Left ventricle myocardium superior (tissue), 1 donor: ENCODE measurements at places on chromosomes 2 and 18.

- no peak for DNase-seq
Measured at GRCh38 chr2:220980966-220981675, 591.0 kb downstream of the EPHA4 start.

- DNase-seq: no peak
Measured at GRCh38 chr2:44926957-44927356, 14.5 kb upstream of the SIX3 start.

DNA sequence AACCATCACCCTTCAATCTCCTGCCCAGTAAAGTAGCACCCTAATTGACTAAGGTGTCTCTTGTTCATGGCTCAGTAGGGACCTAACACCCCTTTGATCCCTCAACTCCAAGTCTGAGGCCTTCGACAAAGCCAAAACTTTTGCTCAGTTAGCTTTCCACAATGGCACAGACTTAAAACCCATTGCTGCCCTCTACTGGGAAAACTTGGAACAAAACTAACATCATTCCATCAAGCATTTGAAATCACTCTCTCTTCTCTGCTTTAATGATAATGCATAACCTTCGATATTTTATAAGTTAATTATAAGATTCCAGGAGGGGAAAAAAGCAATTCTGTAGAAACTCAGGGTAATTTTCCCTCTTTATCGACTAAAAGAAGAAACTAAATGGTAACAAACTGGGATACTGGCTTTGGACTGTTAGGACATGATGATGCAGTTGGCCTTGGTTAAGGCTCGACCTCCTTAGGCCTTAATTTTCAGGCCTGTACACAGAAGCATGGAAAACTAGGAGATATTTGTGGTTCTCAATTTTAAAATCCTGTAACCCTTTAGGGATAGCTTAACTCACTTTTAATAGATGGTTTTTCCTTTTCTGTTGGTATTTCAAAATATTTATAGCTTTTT lies 127.8 kb downstream of the STK39 start:
- DNase-seq: no peak

DNA sequence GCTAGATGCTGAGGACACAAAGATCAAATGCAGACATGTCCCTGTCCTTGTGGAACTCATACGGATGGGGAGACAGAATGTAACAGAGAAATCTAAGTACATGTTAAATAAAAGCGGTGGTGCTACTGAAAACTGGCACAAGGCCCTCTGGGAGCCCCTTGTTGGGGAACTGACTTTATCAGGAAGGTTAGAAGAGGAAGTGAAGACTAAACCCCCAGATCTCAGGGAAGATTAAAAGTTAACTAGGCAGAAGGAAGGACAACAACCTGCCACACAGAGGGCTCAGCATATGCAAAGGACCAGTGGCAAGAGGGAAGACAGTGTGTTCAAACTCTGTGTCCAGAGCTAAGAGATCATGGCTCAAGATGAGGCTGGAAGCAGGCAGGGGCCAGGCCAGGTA lies 4.8 kb downstream of the CACNB4 start:
- DNase-seq: no peak

- DNase-seq: no peak
Measured at GRCh38 chr2:230676546-230676945, 36.1 kb upstream of the CAB39 start.

DNA sequence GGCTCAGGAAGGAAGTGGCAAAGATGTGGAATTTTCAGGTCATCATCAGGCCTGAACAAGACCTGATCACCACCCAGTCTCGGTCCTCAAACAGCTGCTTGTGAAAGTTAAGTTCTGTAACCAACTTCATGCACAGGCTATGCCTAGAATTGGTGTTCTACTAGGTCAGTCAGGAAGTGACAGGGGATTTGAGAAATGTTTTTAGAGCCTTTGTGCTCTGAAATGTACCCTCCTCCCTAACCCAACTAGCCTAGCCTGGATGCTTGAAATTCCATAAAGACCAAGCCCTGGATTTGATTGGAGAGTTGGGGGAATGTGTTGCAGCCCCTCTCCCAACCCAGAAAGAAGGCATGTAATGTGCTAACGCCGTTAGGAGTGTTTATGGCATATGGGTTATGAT lies 63.3 kb downstream of the TGOLN2 start:
- DNase-seq: no peak

DNA sequence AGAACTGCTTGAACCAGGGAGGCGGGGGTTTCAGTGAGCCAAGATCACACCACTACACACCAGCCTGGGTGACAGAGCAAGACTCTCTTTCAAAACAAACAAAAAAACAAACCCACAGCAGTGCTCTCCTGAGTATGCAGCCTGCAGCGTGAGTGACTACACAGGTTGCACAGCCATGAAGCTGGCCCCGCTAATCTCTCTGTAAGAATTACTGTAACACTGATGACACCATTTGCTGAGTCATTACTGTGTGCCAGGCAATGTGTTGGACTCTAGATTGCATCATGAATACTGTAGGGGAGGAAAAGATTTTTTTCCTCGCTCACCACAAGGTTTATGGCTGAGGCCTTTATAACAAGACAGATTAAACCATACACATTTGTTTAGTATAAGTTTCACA lies 118.6 kb upstream of the ATP8B1 start:
- DNase-seq: no peak

DNA sequence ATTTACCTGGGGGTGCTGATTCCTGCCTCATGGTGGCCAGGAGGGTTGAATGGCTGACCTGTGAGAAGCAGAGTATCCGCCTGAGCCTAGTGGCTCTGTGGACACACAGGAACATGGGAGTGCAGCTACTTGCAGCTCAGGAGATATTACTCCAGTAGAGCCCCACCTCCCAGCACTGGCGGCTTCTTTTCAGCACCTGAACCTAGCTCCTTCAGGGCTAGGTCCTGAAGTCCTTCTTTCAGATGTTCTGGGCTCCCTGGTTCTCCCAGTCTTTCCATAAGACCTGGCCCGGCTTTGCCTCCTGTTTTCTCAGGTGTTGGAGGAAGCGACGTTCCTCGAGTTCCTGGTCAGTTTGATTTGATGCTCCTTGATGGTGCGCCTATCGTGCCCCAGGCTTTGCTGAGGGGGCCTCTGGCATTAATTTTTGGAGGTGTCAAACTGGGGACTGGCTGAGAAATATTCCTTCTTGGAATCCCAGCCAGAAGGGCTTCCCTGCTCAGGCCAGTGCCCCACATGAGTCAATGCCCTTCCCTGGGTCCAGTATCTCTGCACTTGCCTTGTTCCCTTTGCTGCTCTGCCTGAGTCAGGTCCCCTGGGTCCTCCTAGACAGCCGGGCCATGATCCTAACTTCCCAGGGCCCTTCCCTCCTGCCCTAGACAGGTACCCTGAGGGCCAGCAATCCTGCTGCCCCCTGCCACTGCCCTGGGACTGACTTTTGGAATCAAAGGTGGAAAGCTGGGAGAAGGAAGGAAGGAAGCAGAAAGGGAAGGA lies 110.7 kb upstream of the HAAO start:
- no peak for DNase-seq

- DNase-seq: no peak
Measured at GRCh38 chr2:65055422-65056214, 598 bp upstream of the CEP68 start.

DNA sequence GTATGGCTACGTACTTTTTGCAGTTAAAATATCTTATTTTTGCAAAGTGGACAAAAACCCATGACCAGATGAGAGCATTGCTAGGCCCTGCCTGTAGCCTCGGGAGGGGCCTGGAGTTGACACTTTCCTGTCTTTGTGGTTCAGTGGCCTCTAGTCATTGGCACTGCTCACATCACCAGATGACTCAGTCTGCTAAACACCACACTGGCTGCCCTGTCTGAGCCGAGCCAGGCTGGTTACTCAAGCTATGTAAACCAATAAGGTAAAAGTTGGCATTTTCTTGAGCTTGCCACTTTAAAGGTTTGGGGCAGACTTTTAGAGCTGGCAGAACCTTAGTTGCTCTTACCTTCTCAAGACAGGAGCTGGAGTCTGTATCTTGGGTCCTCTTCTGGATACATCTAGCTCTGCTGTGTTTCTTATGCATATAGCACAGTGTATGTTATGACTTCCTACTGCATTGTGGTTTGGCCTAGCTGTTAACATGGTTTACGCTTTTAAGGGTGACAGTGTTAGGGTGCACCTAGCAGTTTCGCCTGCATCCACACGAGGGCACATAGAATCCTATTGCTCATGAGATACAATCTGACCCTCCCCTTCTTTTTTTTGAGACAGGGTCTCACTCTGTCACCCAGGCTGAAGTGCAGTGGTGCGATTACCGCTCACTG lies 76.4 kb downstream of the AP1S3 start:
- DNase-seq: no peak
